Uterus (tissue), 4 donors: ENCODE measurements at places on chromosomes 5 and 9. TPM values are rescaled to one million over a fixed set of nuclear protein-coding genes. Genes with fewer than 3 reads are reported as not detected.

Gene NFIB
- total RNA-seq = 106 TPM

Gene WWC1
- total RNA-seq = under 0.01 TPM

Gene HACD4
- total RNA-seq = under 0.01 TPM

Gene CCDC192
- total RNA-seq = not detected
